ENCODE measurements at places on chromosomes 13 and 19.

DNA sequence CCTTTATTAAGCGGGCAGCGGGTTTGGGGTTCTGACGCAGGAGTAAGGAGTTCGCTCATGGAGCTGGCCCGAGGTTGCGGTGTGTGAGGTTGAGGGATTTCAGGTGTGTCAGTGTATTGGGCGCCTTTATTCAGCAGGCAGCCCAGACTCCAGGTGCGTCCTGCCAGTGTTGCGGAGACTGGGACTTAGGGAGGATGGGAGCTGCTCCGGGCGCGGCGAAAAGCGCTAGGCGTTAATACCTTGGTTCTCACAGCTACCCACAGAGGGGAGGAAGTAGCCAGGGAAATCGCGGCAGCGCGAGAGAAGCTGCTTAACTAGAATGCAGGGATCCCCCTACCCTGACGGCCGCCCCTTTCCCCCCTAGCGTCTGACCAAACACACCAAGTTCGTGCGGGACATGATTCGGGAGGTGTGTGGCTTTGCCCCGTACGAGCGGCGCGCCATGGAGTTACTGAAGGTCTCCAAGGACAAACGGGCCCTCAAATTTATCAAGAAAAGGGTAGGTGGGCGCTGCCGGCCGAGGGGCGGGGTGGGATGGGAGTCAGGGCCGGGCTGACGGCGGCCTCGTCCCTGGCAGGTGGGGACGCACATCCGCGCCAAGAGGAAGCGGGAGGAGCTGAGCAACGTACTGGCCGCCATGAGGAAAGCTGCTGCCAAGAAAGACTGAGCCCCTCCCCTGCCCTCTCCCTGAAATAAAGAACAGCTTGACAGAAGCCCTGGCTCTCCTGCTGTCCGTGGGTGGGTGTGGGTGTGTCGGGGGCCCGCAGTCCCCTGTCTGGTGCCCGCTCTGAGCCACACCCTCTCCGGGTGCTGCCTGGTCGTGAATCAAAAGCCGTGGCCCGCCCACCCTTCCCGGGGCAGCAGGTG is 1.1 kb downstream of the RPL36 start:
- DNase-seq: no peak

GRCh38 chr13:112907871-112908331 is 61.1 kb upstream of the MCF2L start:
- DNase-seq: no peak

GRCh38 chr19:58556622-58557220 is 1.7 kb downstream of the UBE2M start:
- DNase-seq: no peak

DNA sequence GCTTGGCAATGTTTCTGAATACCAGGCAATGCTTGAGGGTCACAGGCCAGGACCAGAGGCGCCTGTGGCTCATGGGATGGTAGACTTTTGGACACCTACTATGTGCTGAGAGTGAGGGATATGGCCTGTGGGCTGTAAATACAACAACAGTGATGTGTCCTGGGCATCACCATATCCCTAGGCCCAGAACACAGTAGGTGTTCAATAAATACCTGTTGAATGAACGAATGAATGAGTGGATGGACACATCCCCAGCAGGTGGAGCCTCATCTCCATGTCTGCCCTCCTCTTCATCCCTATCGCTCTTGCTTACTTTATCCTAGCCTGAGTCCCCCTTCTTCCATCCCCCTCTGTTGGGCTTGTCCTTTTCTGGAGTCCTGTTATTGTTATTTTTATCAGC is 16.5 kb upstream of the NANOS2 start:
- DNase-seq: no peak

DNA sequence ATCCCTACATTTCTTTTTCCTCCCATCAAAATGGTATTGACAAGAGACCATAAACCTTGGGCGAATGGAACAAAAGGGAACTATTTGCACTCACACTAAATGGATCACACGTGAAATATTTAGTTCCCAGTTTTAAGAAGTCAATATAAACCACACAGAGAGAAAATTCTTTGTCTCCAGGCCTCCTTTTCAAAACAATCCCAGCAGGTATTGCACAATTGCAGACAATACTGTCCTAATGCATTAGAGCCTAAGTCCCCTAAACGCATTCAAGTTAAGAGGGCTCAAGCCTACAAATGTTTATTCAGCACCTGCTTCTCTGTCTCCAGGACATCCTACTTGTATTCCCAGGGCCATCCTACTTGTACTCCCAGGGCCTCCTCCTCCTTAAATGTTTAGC is 1.3 kb upstream of the B3GLCT start:
- DNase-seq: no peak

DNA sequence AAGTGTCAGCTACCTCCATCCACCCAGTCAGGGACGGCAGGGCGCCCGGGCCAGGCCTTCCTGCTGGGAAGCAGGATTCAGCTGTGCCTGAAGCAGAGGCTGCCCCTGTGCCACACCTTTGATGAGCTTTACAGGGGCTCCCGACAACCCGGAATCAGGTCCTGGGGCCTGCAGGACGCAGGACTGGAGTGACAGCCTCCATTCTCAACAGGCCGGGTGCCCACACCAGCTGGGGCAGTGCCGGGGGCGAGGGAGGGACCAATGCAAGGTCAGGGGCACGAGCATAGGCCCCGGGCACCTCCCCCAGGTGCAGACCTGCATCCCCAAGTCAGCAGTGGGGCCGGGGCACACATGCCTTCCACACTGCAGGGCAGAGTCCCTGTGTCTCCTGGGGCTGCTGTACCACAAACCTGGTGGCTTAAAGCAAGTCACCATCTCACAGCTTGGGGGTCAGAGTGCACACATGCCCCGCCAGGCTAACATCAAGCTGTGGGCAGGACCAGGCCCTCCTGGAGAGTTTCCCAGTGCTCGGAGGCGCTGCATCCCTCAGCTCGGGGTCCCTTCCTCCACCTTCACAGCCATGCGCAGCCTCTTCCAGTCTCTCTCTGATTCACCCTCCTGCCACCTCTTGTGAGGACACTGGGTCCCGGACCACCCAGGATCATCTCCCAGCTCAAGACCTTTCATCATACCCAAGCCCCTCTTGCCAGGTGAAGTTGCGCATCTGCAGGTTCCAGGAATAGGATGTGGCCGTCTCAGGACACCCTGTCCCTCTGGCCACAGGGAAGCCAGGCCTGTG is 13.4 kb downstream of the UBXN6 start:
- DNase-seq: no peak

DNA sequence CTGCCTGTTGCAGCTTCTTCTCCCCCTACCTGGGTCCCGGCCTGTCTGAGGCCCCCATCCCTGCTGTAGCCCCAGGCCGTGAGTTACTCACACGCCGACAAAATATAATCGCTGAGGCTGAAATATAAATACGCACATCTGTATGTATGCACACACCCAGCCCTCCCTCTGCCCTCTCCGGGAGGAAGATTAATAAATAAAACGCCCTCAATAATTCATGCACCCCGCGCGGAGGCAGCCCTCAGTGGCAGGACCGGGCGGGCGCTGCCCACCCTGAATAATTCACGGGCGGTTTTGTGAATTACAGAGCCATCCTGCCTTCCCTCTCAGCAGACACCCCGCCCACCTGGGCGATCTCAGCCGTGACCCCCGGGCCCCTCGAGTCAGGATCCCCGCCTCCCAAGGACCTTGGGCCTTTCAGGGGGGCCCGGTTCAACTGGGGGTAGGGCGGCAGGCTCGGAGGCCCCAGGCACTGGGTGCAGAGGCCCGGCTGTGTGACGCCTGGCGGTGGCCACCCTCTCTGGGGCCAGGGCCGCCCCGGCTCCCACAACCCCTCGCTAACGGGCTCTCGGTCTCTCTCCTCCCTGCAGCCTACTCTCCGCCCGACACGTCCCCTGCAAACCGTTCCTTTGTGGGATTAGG is 24.2 kb downstream of the SMIM24 start:
- DNase-seq: no peak

GRCh38 chr13:45416516-45417128 is 1.6 kb downstream of the SLC25A30 start:
- no peak for DNase-seq

All from GM10248 (cell line).